ENCODE measurements at places on chromosomes 16 and 17.

DNA sequence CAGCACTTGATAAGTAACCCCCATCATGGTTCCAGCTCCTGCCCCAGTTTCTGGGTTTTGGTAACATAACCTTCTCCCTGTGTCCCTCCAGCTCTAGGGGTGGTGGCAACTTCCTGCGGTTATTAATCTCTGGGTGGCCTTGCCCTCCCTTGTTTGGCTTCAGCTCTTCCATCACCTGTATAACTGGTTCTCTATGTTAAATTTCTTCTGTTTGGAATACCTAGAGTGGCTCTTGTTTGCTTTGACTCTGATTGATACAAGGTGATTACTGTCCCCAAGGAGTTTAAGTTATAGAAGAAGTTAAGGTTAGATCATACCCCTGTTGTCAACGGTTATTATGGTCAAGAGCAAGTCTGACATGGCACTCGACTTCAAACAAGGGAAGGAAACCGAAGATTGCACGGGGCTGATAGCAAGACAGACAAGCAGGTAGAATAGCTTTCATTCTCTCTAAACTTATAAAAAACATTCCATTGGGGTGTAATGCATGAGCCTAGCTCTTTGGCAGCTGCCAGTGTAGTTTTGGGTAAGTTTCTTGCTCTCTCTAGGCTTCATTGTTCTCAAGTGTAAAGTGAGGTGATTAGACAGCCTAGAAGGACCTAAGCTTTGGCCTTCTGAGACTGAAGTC, 11.0 kb upstream of the CCR7 start:
- DNase-seq, result no peak

GRCh38 chr16:48444574-48444973, 59.4 kb upstream of the SIAH1 start:
- peak; percentile 17 for DNase-seq

DNA sequence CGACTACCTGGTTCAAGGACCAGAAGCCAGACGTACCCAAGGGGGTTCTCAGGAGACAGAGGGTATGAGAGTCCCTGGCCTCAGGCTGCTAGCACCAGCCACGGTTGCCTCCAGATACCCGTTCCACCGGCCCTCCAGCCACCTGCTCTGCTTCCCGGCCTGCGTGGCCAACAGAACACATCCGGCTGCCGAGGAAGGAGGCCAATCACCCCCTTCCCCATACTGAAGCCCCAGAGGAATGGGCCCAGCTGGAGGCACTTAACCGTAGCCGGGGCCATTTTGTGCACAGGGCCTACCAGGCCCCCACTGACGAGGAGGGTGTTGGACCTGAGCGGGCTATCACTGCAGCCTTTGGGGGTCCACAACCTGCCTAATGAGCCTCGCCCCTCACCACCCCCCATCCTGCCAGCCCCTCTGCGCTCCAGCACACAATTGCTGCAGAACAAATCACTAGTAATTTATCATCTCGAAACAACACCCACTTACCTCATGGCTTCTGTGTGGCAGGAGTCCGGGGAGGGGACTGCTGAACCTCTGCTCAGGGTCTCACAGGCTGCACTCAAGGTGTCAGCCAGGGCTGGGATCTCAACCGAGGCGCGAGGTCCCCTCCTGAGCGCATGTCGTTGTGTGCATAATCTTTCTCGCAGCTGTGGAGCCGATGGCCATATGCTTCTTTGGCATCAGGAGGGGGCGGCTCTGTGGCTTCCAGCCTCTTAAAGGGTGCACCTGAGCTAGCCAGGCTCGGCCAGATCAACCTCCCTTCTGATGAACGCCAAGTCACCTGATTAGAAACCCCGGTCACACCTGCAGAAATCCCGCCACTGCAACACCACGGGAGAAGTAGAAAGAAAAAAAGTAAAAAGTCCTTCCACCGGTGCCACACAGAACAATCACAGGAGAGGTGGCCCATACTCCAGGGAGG, 10.1 kb upstream of the KREMEN2 start:
- DNase-seq, result no peak

DNA sequence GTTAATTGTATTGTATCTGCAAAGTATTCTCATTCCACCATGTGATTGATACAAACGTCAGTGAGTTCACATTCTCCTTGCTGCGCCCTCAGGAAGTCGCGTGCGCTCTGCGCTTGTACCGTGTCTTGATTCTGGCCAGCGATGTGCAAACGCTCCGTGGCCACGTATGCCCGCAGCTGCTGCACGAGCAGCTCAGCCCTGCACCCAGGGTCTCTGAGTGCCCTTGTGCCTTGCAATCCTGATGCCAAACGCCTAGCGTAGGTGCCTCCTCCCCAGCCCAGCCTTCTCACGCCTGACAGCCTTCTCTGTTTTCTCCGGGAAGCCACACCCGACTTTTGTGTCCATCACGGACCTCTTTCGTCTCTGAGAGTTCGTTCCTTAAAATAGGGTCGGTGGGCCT, 9.4 kb downstream of the ZNF469 start:
- no peak for DNase-seq

DNA sequence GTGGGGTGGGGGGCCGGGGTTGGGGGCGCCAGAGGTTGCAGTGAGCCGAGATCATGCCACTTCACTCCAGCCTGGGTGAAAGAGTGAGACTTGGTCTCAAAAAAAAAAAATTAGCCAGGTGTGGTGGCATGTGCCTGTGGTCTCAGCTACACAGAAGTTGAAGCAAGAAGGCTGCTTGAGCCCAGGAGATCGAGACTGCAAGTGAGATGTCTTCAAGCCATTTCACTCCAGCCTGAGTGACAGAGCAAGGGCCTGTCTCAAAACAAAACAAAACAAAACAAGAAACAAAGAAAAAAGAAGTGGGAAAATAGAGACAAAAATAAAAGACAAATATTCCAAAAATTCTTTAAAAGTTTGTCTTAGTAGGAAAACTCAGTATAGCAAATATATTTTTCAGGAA, 135.1 kb upstream of the CORO6 start:
- DNase-seq, result no peak

DNA sequence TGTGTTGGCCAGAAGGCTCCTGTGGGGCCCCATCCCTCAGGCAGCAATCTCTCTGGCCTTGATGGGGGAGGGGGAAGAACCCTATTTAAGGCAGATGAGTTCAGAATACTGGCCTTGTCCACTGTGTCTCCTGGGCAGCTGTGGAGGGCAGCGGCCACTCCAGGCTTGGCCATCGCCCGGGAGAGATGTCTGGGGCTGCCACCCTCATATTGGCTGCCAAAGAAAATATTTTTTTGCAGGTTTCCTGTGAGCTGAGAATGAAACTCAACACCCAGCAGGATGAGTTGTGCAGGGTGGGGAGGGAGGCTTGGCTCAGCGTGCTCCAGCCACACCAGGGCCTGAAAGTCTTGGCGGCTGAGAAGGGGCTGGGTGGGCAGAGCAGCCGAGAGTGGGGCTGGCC, 14.4 kb upstream of the TIMP2 start:
- DNase-seq, result no peak

GRCh38 chr17:57663326-57664070, 81.6 kb downstream of the CCDC182 start:
- DNase-seq, result no peak

- DNase-seq, result no peak
Observed at GRCh38 chr17:46949291-46950174, 26.6 kb downstream of the GOSR2 start.

- DNase-seq, result no peak
Observed at GRCh38 chr16:27985981-27986380, 77.5 kb downstream of the GSG1L start.

- no peak for DNase-seq
Observed at GRCh38 chr17:47660064-47660492, 10.4 kb downstream of the KPNB1 start.

GRCh38 chr17:65588181-65588808, 26.8 kb upstream of the AXIN2 start:
- no peak for DNase-seq

DNA sequence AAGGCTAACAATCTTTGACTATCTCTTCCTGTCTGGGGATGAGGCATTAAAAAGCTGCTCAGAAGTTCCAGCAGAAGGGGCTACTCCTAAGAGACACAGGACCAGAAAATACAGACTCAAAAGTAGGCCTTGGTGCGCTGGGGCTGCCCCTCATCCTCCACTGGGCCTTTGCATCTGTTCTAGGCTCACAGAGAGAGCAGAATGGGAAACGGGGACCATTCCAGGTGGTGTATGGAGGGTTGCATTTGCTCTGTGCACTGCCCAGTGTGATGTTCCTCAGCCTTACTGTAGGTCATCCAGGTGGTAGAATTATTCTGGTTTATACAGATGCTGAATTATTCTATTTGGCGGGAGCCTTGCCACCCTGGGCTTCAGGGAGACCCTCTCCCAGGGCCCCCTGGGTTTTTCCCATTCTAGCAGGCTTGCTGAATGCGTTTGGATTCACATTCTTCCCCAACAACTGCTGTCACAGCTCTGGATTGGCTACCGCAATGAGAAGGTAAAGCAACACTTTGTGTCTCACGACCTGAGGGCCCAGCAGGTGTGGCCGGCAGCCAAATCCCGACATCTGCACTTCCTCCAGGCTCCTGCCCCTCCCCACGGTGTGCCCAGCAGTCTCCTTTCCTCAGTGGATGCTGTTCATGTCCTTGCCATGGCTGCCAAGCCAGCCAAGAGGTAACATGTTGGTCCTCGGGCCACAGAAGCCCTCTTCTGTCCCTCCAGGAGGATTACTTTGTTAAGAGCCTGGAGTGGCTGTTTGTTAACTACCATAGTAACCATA, 25.0 kb upstream of the ZNHIT3 start:
- DNase-seq, result no peak

DNA sequence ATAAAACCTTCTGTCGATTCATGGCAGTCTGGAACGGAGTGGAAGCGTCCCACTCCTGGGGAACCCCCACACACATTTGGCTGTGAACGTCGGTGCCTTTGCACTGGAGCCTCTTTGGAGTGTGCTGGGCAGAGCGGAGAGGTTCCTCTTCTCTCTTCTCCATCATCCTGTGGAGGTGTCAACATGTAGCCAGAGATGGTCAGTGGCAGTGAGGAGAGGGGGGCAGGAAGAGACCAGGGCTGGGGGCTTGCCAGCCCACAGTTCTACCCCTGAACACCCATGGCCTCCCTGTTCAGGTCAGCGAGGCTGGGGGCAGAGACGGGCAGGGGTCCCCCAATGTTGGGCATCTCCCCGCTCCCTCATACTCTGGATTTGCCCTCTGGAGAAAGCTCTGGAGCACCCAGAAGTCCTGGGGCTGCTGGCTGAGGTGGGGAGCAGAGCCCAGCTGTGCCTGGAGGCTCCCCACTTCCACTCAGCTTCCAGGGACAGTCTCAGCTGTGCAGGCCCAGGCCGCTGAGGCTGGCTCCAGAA, 223.7 kb downstream of the SEC14L1 start:
- no peak for DNase-seq

DNA sequence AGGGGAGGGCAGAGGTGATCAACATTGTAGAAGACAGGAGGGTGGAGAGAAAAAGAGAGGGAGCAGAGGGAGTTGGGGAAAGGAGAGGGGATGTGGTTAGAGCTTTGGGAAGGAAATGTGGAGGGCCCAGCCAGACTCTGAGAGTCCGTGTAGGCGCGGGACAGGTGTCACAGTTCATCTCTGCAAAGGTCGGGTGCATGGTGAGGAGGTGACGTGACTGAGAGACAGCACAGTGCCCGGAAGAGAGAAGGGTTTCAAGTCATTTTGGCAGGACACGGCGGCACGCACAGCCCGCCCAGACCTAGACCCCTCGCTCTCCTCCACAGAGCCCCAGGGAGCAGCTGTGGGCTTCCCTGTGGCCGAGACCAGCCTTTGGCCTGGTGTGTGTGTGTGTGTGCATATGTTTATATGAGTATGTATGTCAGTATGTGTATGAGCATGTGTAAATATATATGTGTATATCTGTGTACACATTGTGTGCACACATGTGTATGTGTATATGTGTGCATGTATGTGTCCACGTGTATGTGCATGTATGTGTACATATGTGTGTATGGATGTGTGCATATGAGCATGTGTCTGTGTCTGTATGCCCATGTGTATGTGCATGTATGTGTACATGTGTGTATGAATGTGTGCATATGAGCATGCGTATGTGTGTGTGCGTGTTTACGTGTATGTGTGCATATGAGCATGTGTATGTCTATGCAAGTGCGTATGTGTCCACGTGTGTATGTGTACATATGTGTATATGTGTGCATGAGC, 104.6 kb downstream of the SEC14L1 start:
- no peak for DNase-seq

DNA sequence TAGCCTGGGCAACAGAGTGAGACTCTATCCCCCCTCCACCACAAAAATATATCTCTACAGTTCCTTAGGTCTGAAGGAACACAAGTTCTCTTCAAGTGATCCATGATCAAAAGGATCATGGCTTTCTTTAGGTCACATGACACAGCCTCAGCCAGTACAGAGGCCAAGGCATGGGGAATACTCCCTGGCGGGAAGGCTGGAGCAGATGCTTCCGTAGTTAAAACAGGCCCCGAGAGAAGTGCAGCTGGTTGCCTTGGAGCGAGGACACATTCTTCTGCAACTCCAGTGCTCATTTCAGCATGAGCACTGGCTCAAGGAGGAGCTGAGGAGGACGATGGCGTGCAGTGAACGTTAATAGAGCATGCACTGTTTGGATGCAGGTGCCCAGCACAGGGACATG, 13.5 kb downstream of the CDIP1 start:
- DNase-seq, result no peak

DNA sequence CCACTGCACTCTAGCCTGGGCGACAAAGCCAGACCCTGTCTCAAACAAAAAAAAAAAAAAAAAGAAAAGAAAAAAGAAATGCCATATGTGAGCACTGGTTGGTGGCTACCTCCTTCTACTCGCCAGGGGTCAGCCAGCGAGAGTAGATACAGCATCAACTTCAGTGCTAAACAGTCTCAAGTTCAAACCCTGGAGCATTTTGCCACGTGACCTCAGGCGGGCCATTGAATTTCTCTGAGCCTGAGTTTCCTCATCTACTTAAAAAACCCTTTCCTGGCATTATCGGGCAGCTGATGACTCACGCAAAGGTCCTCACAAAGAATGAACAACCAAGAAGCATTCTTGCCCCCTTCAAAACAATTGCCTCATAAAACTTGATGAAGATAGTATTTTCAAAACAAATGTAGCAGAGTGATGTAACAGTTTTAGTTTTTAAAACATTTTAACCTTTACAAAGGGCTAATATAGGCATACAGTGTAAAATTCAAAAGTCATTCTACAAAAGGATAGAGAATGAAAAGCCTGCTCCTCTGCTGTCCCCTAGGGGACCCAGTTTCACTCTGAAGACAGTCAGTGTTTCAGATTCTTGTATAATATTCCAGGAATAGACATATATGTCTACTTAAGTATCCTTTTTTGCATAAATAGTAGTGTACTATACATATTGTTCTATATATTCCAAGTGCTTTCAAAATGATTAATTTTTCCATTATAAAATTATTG, 28.4 kb downstream of the DNAH2 start:
- DNase-seq, result no peak

DNA sequence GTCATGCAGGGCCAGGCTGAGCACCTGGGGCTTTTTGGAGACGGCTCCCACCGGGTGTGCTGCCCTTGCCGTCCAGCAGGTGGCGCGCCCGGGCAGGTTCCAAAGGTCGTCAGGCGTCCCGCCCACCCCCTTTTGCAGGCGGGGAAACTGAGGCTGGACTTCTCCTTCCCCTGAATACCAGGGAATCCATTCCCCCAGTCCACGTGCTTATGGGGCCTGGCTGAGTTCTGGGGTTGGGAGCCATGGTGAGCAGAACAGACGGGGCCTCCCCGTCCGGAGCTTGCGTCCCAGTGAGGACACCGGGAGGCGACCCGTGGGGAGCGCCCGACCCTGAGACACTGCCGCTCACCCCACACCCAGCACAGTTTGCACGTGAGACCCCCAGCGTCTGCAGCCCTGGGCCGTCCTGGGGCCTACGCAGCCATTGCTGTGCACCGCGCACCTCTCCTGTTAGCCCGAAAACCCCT, 51.8 kb upstream of the JPH3 start:
- no peak for DNase-seq

GRCh38 chr16:63461248-63461841, 1425.1 kb upstream of the CDH8 start:
- DNase-seq, result peak; percentile 13

- DNase-seq, result no peak
Observed at GRCh38 chr16:3950343-3951193, 70.1 kb upstream of the CREBBP start.

All from left renal cortex interstitium (tissue), 4 donors.